BJ (cell line): ENCODE measurements at places on chromosomes 1 and 21. TPM values are rescaled to one million over a fixed set of nuclear protein-coding genes. Genes with fewer than 3 reads are reported as not detected.
A peak's percentile ranks its signal among the peaks of the same experiment; 100 is the strongest.

GRCh38 chr1:227901239-227901905, 46.4 kb downstream of the WNT9A start:
- no peak for DNase-seq

DNA sequence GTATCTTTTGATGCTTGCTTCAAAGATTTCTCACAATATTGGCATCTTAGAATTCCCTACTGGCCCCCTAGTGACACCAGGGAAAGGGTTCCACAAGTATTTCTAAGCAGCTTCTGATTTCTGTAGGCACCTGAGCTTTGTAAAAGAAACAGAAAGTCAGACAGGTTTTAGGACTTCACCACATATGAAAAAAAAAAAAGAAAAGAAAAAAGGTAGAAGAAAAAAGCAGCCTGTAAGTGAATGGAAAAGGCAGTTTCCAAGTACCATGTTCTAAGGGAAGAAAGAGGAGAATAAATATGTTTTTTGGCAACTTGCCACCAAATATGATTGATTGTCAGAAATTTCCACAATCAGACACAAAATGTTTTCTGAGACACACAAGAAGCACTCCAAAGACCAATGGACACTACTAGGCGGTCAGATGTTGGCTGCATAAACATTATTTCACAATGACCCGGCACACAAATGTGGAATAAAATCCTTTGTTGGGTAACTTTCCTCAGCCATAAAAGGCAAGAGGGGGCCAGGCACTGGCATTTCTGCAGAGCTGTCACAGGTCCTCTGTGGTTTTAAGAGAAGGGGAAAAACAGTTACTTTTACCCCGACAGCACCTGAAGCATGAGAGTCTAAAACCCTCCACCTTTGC, 12.7 kb upstream of the CPLANE2 start:
- DNase-seq = peak; percentile 57

DNA sequence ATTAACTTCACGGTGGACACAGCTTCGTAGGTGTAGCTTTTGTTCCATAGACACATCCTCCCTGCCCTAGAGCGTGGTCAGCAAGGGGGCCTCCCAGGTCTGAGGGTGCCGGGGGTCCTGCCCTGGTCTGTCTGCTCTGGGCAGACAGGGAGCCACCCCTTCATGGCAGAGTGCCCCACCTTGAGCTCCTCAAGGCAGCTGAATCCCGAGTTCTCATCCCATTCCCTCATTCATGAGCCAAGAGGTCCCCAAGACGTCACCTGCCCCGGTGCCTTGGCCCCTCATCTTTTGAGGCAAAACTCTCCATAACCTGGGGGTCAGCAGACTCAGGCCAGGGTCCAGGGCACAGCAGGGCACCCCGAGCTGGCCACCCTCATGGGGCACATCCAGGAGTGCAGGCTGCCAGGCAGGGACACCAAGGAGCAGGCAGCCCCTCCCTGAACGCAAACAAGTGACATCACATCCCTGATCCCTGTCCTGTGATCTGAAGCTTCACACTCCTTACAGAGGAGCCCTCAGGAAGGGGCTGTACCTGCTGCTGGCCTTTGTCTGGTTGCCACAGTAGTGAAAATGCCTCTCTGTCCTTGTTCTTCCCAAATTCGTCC, 23.3 kb downstream of the UBASH3A start:
- no peak for DNase-seq

GRCh38 chr21:34166468-34166867, 93.1 kb downstream of the MRPS6 start:
- DNase-seq = no peak

- DNase-seq = no peak
Observed at GRCh38 chr1:94398356-94398755, 19.8 kb upstream of the ABCD3 start.

DNA sequence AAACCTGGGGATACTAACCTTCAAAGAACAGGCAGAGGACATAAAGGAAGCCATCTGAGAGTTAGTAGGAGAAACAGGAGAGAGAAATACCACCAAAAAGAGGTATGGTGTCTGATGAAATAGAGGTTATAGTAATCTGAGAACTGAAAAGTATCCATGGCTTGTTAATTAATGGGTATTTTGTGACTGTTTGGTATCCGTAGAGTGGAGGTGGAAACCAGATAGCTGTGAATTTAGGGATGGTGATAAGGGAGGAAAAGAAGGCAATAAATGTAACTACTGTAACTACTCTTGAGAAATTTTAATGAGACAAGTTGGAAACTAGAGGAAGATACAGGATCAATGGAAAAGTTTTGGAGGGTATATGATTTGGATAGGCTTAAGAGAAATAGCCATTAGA, 27.5 kb downstream of the PRKAA2 start:
- no peak for DNase-seq

DNA sequence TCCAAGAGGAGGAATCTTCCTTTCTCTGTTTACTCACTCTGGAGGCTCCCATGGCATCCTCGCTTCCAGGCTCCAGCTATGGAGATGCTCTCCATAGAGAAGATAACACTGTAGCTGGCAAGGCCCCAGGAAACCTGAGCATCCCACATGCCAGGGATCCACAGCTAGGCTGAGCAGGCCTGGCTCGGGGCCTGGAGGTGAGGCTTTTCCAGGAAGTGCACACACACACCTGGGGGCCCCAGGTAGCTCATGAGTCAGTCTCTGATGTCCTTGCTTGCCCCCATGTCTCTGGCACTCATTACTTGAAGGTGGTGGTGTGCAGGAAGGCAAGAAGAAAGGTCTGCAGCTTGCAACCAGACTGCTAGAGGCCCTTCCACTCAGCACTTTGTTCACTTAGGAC, 5.5 kb upstream of the LCE5A start:
- no peak for DNase-seq

GRCh38 chr1:81922955-81923354, 122.2 kb downstream of the ADGRL2 start:
- DNase-seq = no peak

- DNase-seq = no peak
Observed at GRCh38 chr1:83500987-83501591, 497.8 kb downstream of the TTLL7 start.

DNA sequence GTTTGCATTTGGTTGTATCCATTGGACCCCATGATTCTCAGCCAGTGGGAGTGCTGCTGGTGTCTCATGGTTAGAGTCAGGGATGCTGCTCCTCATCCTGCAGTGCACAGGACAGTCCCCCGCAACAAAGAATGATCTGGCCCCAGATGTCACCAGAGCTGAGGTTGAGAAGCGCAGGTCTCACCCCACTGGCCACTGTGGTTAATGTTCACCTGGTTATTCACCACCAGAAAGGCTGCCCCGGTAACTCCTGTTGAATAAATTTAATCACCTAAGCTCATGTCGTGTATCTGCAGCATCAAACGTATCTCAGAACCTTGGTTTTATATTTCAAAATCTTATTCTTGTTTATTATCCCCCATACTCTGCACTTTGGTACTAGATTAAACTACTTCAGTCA, 75.8 kb downstream of the ATP5PO start:
- no peak for DNase-seq

DNA sequence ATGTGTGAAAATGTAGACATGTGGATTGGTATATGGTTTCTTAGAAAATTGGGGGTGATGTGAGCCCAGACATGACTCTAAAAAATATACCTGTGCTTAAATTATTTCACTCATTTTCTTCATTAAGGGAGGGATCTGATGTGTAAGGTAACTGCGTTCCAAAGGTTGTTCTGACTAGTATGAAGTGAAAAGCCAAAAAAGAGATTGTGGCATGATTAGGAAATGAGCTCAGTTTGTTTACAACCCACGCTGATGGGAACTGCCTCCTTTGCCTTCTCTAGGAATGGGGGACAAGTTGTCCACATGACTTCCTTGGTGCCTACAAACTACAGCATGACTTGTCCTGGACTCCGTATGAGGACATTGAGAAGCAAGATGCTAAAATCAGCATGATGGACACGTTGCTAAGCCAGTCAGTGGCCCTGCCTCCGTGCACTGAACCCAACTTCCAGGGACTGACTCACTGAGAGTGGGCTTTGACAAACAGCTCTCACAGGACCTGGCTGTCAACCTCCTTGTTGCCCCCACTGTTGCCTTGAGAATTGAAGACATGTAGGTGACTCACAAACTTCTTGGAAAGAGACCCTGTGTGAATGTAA, 8.0 kb downstream of the C1orf50 start:
- no peak for DNase-seq

DNA sequence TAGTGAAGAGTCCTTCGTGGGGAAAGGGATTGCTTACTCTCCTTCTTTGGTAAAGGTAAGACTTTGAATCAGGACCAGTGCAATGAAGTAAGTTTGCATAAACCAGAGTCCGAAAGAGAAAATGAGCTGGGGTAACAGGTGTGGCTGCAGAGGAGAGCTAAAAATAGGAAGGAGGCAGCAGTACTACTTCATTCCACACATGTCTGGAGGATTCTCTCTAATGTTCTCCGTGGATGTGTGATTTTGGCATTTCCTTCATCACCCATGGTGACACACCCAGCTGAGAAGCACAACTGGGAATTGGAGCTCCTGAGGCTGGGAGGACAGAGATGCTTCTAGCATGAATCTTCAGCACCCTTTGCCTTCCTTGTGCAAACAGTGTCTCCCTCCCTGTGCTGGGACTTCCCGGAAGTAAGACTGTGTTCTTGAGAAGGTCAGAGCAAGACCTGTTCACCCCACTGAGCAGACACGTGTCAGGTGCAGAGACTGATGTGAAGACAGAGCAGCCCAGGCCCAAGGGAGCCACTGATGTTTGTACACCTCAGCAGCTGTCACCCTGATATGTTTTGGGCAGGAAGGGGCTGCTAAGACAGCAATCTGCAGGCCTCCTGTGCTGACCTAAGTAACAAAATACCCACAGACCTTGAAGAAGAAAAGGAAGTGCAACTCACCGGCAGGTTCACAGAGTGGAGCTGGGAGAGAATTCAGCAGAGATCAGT, 13.3 kb downstream of the FCRL1 start:
- DNase-seq = no peak

DNA sequence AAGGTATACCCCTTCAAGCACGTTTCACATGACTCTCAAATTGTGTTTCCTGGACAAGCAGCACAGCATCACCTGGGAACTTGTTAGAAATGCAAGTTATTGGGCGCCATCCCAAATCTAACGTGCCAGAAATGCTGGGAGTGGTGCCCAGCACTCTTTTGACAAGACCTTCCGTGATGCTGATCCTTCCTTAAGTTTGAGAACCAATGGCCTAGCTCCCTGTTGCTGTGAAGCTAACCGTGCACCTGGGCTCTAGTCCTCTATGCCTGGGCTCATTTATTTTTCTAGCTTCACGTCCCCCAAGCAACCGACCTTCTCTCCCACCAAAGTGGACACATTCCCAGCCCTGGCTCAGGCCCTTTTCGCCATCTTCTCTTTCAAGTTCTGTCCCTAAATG, 4.3 kb downstream of the BEST4 start:
- DNase-seq = no peak

DNA sequence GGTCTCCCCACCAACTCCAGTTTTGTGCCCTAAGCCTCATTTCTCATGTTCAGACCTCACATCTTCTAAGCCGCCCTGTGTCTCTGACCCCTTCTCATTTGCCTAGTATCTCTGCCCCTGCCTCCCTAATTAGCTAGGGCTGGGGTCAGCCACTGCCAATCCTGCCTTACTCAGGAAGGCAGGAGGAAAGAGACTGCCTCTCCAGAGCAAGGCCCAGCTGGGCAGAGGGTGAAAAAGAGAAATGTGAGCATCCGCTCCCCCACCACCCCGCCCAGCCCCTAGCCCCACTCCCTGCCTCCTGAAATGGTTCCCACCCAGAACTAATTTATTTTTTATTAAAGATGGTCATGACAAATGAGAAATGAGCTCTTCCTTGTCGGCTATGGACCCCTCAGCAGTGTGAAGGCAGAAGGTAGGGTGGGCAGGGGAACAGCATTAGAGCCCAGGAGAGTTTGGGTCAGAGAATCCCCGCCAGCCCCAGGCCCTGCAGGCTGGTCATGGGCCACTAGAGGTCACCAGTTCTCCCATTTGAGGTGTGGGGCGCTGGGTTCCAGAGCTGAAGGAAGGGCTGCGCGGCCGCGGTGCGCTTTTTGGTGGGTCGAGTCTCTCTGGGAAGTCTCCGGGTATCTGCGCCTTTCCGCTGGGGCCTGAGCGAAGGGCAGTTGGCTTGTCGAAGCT, 11.5 kb downstream of the ADAMTSL4 start:
- DNase-seq = no peak

- DNase-seq = no peak
Observed at GRCh38 chr1:233294913-233295236, 650 bp downstream of the PCNX2 start.

CYB5RL gene
- polyA plus RNA-seq = 3.2 and 4.0 TPM in 2 replicates

GUCA2A gene
- polyA plus RNA-seq = not detected in 2 replicates

SH2D5 gene
- polyA plus RNA-seq = 1.6 and 3.5 TPM in 2 replicates

PADI2 gene
- 0.10 and 0.15 TPM in 2 replicates for polyA plus RNA-seq
